Stimulated activated CD8-positive, alpha-beta memory T cell treated with anti-CD3 and anti-CD28 coated beads, Interleukin-7, amount 100 ng/mL, for 48 hours (primary cell): ENCODE measurements at places on chromosomes 5 and 9.

DNA sequence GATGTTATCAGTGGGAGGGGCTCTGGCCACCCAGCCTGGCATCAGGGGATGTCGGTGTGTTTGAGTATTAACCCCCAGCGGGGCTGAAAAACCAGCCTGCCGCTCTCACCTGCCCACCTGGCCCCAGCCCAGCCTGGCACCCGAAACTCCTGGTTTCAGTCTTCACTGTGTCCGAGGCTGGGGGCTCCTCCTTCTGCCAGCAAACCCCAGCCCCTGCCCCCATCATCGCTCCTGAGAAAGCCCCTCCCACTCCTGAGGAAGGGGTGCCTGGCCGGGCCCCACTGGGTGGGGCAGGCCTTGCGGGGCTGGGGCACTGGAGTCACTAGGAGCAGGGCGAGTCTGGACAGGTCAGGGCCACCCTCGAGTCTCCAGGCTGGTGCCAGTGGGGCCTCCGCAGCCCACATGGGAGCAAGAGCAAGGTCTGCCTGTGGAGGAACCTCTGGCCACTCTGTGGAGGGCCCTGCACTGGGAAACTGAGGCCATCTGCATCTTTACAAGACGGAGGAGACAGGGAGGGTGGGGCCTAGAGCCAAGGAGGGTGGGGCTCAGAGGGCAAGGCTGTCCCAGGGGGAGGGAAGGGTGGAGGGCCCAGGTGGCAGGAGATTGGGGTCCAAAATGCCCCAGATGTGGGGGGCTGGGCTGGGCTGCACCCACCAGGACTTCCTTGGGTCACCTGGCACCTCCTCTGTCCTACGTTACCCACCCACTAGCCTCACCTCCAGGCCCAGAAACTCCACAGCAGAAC, 51.5 kb upstream of the NOTCH1 start:
- DNase-seq, result no peak

DNA sequence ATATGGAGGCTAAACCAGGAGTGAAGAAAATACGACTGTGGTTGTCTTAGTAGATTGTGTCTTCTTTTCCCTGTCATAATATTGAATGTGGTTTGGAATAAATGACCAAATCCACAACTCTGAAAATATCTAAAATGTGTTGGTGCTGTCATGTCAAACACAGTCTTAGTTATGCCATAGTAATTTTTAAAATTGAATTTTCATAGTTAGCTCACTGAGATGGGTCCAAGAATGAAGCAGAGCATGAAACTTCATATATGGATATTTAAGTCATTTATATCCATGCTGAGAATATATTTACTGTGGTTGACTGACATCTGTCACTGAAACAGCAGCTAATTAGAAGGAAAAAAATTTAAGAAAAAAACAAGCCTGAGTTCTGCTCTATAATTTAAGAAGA, 260.4 kb upstream of the ATP10B start:
- DNase-seq, result no peak

GRCh38 chr9:135338546-135338945, 141.0 kb upstream of the PPP1R26 start:
- no peak for DNase-seq

DNA sequence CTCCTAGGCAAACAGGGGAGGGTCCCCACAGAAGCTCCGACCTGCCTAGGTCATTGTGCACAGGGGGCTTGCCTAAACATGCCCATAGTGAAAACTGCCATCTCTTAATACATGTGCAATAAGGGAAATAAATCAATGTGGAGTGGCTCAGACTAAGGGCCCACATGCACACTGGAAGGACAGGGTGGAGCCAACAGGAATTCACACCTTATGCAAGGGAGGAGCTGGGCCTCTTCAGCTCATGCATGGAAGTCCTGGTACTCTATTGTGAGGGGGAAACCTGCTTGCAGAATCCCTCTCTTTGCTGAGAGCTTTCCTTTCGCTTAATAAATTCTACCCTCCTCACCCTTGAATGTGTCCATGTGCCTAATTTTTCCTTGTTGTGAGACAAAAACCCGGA, 815.8 kb downstream of the EFNA5 start:
- DNase-seq, result no peak

- DNase-seq, result no peak
Observed at GRCh38 chr5:66171349-66172344, 27.5 kb downstream of the SREK1 start.

GRCh38 chr5:151020304-151021110, at the start of gene GPX3:
Gene GPX3 (plus strand): TSS chr5:151020591. CDS start chr5:151020655, 64 bp downstream.
- DNase-seq, result peak; percentile 14

DNA sequence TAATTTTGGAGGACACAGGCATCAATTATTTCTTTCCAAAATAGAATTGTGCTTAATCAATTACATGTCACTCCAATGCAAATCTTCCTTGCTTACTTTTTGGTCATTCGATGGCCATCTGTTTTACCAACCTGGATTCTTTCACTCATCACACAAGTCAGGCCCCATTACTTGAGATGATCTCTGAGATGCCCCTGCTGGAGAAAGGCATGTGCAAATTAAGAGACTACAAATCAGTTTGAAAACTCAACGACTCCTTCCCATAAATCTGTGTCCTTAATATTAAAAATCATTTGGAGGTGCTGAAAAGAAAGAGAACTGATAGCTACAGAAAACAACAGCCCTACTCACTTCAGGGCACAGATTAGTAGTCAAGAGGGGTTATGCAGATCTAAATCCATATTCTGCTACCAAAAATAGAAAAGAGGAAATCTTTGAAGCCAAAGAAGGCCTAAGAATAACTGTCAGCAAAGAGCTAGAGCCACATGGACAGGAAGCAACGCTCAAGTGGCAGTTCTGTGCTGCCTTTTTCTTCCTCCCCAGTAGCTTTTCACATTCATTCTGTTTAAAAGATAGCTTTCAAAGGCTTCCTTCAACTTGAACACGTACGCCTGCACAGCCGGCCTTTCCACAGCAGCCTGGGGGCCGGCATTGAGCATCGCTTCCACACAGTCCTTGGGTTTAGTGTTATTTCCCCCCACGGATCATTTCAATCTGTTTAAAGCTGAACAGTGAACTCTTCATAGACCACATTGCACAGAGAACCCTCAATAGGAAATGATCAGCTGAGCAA, 79.3 kb upstream of the MAP3K1 start:
- DNase-seq, result no peak

GRCh38 chr9:15404171-15404570, 18.5 kb upstream of the SNAPC3 start:
- no peak for DNase-seq

GRCh38 chr5:10724781-10725507, 36.1 kb downstream of the DAP start:
- DNase-seq, result no peak

DNA sequence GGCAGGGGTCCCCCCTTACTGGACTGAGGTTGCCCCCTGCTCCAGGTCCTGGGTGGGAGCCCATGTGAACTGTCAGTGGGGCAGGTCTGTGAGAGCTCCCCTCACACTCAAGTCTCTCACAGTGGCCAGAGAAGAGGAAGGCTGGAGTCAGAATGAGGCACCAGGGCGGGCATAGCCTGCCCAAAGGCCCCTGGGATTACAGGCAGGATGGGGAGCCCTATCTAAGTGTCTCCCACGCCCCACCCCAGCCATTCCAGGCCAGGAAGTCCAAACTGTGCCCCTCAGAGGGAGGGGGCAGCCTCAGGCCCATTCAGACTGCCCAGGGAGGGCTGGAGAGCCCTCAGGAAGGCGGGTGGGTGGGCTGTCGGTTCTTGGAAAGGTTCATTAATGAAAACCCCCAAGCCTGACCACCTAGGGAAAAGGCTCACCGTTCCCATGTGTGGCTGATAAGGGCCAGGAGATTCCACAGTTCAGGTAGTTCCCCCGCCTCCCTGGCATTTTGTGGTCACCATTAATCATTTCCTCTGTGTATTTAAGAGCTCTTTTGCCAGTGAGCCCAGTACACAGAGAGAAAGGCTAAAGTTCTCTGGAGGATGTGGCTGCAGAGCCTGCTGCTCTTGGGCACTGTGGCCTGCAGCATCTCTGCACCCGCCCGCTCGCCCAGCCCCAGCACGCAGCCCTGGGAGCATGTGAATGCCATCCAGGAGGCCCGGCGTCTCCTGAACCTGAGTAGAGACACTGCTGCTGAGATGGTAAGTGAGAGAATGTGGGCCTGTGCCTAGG, at the start of gene CSF2:
TSS of gene CSF2 (plus strand) at position 559 of the 783 bp plus-strand sequence. CDS start at position 594, 35 bp downstream.
- DNase-seq, result no peak

GRCh38 chr9:112403614-112404201, 23.8 kb downstream of the HSDL2 start:
- no peak for DNase-seq

- DNase-seq, result no peak
Observed at GRCh38 chr9:126117158-126117425, 209.5 kb upstream of the MVB12B start.

GRCh38 chr9:117418111-117418510, 3.3 kb upstream of the ASTN2 start:
- no peak for DNase-seq

DNA sequence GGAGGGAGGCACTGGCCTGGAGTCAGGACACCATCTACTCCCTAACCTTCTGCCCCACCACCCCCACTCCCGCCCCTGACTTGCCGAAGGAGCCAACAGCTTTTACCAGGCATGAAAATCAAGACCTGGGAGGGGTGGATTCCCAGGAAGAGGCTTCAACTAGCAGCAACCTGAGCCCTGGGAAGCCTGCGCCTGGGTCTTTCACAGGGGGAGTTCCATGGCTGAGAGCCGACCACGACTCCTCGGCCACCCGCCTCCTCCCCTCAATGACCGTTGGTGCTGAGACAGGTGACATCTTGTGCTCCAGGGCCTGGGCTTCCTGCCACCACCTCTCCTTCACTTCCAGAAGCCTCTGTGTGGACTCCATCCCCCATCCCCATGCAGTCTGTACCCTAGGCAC, 37.1 kb downstream of the BARX1 start:
- DNase-seq, result no peak

DNA sequence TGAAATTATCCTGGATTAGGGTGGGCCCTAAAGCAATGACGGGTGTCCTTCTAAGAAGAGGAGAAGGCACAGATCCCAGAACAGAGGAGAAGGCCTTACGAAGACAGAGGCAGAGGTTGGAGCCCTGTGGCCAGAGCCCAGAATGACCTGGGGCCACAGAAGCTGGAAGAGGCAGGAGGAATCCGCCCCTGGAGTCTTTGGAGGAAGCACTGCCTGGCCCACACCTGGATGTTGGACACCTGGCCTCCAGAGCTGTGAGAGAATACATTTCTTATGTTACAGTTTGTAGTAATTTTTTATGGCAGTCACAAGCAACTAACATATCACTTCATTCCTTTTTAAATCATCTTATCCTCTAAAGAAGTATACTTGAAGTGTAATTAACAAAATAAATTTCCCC, 8.5 kb downstream of the MRPL36 start:
- DNase-seq, result no peak

GRCh38 chr9:108484468-108484867, 371.3 kb downstream of the ACTL7B start:
- no peak for DNase-seq

- DNase-seq, result no peak
Observed at GRCh38 chr5:52710972-52711596, 76.6 kb upstream of the ITGA1 start.

- DNase-seq, result no peak
Observed at GRCh38 chr9:69307446-69308205, 17.4 kb upstream of the ENTREP1 start.

DNA sequence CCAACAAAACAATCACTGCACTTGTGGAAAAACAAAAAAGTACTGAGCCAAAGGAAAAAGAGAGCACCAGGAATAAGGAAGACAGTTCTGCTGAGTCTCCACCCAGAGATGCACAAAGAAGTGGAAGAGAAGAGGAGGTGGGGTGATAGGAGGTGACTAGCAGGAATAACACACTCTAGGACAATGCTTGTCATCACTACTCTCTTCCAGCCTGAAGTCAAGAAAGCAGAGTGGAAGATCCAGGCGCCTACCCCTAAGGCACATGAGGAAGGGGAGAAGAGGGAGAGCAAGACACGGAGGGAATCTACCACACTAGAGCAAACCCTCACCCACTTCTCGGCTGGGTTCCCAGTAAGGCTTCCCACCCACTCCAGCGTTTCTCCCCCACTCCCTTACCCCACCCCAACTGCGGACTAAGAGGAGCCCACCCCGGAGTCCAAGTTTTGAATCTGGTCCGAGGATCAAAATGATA, 1.7 kb downstream of the SLIT3 start:
- DNase-seq, result no peak

DNA sequence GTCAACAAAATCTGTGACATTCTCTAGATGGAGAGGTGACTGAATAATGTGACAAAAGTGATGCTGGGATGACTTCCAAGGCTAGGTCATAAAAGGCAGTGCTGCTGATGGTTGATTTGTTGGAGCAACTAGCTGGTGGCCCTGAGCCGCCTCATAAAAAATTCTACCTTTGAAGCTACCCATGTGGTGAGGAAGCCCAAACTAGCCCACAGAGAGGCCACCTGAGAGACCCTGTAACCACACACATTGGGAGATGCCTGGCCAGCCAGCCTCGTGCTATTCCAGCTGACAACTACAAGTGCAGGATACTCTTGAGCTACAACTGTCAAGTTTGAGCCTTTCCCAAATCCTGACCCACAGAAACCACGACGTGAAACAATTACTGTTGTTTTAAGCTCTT, 22.7 kb downstream of the CLTA start:
- no peak for DNase-seq

DNA sequence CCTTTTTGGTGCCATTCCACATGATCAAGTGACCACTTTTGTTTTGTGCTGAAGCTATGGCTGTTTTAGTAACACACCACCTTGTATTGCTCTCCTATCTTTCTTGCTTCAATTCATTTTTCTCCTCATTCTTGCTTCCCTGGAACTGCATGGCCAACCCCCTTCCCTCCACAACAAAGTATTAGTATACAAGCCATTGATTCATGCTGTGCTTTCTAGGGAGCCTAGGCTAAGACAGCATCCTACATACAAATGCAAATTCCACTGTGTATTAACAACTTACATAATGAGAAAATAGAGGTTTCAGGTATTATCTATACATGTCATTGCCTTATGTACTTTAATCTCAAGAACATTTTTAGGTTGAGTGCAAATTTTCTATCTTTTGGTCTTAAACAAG, 141.1 kb downstream of the EFNA5 start:
- DNase-seq, result no peak

DNA sequence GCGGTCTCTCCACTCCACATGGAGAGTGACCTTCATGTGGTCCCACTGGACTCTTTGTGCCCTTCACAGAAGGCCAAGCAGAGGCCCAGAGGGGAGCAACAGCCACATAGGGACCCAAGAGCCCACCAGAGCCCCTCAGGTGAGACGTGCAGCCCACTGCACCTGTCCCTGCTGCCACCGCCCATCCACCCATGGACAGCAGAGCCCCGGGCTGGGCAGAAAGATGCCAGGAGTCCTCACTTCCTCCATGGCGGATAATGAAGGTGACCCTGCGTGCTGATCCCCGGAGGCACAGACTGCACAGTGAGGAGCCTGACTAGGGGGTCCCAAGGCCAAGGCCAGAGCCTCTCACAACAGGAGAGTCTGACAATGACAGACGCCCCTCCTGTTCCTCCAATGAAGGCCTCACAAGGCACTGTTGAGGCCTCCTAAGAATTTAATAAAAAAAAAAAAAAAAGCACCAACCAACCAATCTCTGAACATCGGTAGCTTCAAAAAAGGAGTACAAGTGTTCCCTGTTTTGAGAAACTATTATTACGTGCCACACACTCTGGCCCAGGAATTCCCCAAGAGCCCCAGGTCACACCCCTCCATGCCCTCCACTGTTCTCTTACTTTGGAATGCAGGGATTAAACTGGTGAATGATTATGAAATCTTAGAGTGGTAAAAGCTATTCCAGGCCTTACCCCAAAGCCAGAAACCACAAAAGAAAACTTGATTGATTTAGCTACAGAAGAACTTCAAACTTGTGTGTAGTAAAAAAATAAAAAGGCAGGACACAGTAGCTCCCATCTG, 2.8 kb upstream of the PPP1R26 start:
- DNase-seq, result no peak
